ENCODE measurements at places on chromosomes 7 and 10. TPM values are rescaled to one million over a fixed set of nuclear protein-coding genes. Genes with fewer than 3 reads are reported as not detected.

BTBD16 gene
- 21.3 TPM for polyA plus RNA-seq

FAM180A gene
- polyA plus RNA-seq = 1.5 TPM

AMZ1 gene
- 3.2 TPM for polyA plus RNA-seq

ADGRA1 gene
- 0.95 TPM for polyA plus RNA-seq

GRCh38 chr10:30959836-30960210, 71.8 kb downstream of the ZNF438 start:
- no peak for DNase-seq

GRCh38 chr7:5699467-5700384, 81.7 kb downstream of the RNF216 start:
- DNase-seq = peak; percentile 62

DNA sequence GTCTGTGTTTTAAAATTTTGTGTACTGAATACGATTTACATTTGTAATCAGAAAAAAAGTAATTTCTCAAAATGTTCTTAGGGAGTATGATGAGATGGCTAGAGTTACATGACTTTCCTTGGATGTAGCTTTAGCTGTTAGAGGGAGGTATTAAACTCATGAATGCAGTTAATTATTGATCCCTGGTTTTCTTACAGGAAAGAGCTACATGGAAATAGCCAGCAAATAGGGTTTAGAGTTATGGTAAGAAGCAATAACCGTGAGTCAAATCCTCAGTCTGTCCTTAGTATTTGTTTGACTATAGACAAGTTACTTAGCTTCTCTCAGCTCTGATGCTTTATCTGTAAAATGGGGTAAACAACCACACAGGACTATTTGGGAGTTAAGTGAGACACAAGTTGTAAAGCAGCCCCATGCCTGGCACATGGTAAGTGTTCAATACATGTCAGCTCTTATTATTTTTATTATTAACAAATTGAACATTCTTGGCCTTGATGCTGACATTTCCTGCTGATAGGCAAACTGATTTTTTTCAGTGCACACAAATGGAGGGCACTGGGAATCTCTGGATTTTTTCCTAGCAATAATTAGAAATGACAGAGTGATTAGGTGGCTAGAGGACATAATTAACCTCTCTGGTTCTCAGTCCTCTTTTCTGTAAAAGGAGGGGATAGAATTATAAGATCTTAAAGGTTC, 204.5 kb upstream of the PHYHIPL start:
- no peak for DNase-seq

GRCh38 chr7:84231157-84231556, 36.6 kb upstream of the SEMA3A start:
- no peak for DNase-seq

CPA4 gene
- polyA plus RNA-seq = 0.94 TPM

SEMA3E gene
- 0.36 TPM for polyA plus RNA-seq

DNA sequence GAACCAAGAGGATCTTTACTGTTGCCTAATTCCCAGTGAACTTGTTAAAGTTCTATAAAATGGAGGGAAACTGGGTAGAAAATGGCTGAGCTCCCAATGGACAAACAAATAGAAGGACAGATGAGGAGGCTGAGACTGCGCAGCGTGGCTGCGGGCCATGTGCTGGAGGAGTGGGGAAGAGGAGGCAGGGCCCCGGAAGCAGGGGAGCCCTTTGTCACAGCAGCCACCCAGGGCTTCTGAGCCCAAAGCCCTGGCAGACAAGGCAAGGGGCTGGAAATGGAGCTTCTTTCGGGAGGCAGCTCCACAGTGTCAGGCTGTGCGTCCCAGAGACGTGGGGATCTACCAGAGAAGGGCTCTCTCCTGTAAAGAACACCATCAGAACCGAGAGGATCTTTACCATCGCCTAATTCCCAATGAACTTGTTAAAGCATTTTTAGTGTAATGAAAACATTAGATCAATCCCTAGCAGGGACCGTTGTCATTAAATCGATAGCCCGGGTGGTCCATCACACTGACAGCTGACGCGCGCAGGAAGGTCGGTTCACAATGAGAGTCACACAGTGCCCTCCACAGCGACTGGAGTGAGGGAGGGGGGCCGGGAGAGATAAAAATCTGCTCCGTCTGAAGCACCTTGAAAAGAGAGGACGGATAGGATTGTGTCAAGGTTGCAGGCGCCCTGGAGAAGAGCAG, 14.0 kb upstream of the CNPY1 start:
- no peak for DNase-seq

RASA4B gene
- polyA plus RNA-seq = 18.5 TPM

CALML3 gene
- polyA plus RNA-seq = 1.5 TPM

SPDYE6 gene
- polyA plus RNA-seq = 6.7 TPM

PROSER2 gene
- polyA plus RNA-seq = 7.8 TPM

- DNase-seq = no peak
These were observed 116.3 kb downstream of the PLPP4 start for GRCh38 chr10:120573355-120573754.

PPP1R17 gene
- 4.1 TPM for polyA plus RNA-seq

TAS2R3 gene
- 0.40 TPM for polyA plus RNA-seq

- DNase-seq = peak; percentile 47
These were observed 39.1 kb upstream of the PARD3 start for GRCh38 chr10:34854147-34854601.

SEC31B gene
- 23.1 TPM for polyA plus RNA-seq

DNA sequence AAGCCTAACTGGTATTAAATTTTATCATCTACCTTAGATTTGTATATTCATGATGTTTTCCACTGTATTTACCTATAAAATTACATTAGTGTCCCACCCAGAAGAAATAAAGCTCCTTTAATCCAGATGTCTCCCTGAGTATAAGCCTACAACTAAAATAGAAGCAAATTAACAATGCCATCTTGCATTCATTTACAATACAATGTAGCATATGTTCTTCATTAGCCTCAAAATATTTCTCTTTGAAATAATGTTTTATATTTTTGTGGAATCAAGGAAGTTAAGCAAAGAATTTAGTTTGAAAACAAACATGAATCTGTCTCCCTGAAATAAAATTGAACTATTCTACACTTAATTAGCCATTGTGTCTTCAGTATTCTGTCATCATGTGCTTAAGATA, 112.3 kb downstream of the CACNA2D1 start:
- DNase-seq = no peak

GRCh38 chr7:67455508-67455907, 458.9 kb downstream of the TYW1 start:
- DNase-seq = no peak

- no peak for DNase-seq
These were observed 1.6 kb downstream of the ZNF853 start for GRCh38 chr7:6616854-6617643.

PFKP gene
- polyA plus RNA-seq = 447 TPM

SAMD8 gene
- polyA plus RNA-seq = 45.0 TPM

Measured in testis (tissue), 5 donors.